ENCODE measurements at places on chromosomes 13 and 19.

DNA sequence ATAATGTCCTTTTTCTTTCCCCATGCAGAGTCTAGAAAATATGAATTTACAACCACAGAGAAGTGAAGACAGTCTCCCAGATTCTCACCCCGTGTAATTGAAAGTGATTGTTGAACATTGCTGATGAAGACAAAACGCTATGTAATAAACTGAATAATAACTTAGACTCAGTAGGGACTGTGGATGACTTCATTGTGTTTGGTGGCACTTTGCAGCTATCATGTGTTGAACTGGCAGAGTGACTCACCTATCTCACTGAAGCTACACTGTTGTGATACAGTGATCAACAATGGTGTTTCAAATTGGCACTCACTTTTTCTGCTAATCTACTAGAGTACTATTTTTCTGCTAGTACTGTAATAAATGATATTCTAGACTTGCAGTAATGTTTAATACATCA is 261.3 kb downstream of the DACH1 start:
- DNase-seq, result no peak

DNA sequence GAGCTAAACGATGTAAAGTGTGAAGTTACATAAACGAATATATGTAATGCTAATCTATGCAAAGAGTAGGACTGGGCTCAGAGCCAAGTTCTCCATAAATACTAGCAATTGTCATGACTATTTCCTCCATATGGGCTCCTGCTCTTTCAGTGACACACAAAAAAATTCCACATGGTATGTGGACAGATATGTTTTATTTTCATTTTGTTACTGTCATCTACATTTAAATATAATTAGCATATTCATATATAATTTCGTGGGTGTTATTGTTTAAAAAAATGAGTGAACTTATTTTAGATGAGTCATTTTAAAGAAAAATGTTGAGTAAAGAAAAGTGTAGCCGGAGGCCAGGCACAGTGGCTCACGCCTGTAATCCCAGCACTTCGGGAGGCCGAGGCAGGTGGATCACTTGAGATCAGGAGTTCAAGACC is 5.0 kb upstream of the IGSF23 start:
- DNase-seq, result no peak

- DNase-seq, result no peak
These were observed 7.2 kb upstream of the TEX101 start for GRCh38 chr19:43407416-43408005.

DNA sequence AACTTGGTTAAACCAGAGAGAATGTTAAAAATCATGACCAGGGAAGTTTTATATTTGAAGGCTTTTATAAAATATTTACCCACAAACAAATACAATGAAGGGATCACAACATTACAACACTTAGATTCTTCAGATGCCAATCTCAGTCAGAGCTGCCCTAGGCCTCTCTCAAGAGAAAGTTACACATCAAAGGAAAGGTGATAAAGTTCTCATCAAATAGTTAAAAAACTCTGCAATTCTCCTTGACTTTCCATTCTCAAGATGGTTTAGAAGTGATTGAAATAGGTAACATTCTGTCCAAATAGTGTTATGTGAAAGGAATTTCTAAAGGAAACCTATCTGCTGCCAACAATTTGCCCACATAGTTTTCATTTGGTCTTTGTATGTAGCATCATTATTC is 1115.2 kb upstream of the MIR17HG start:
- no peak for DNase-seq

DNA sequence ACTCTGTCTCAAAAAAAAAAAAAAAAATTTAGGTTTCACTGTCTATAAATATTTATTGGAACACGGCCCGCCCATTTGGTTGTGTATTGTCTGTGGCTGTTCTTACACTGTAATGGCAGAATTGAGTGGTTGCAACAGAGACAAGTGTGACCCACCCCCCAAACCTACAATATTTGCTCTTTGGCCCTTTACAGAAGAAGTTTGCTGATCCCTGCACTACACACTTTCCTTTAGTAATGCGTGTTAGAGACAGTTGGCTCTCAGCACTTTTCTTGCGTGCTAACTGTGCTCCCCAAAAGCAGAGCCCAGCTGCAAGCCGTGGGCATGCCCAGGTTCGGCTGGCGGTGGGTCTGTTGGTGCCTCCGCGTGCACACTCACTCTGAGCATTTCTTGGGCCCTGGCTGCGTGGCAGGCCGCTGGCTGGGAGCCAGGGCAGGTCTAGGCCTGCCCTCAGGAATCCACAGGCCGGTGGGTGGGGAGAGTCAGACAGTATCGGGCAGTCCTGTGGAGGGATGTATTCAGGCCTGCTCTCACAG is 72.6 kb downstream of the SIPA1L3 start:
- DNase-seq, result no peak

GRCh38 chr13:39963612-39964011 is 308.1 kb downstream of the COG6 start:
- DNase-seq, result no peak

DNA sequence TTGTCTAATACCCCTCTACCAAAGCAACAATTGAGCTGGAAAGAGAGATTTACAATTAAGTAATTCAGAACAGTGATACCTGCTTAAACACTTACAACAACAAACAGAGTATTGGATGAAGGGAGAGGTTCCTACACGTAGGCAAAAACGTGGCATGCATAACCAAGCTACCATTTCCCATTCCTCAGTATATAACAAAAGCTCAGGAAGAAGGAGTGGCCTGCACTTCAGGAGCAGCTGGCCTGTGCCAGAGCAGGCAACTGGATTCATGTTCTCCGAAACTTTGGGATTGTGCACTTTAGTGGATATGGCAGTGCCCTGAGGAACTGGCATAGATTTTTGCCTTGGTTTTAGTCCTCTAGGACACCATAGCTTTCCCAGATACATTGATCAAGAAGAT is 630.2 kb upstream of the PCDH9 start:
- no peak for DNase-seq

- no peak for DNase-seq
These were observed 1.5 kb downstream of the SMAD9 start for GRCh38 chr13:36918246-36919131.

- no peak for DNase-seq
These were observed 166.1 kb downstream of the SLC7A1 start for GRCh38 chr13:29429286-29429900.

DNA sequence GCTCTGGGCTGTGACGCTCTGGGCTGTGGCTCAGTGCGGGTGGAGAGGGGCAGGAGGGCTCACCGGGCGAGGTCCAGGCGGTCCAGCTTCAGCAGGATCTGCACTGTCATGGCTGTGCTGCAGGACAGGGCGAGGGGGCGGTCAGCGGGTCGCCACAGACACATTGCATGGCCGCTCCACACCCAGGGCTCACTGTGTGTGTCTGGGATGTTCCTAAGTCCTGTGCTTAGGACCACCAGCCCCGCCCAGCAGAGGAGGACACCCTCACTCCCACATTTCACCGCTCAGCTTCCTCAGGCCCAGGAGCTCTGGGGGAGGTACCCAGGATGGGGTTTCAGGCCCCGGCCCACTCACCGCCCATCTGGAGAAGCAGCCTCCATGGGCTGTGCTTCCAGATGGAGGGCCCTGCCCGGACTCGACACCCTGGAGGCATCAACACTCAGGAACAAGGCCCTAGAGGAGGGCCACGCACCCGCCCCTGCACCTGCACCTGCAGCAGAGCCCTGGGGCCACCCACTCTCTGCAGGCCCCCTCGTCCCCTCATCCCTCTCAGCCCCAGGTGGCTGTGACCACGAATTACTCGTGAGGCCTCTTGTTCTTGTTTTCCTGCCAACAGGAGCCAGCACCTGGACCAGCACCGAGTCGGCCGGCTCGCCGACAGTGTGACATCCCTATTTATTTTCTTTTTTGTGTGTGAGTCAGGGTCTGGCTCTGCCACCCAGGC is 9.7 kb upstream of the CERS1 start:
- no peak for DNase-seq

DNA sequence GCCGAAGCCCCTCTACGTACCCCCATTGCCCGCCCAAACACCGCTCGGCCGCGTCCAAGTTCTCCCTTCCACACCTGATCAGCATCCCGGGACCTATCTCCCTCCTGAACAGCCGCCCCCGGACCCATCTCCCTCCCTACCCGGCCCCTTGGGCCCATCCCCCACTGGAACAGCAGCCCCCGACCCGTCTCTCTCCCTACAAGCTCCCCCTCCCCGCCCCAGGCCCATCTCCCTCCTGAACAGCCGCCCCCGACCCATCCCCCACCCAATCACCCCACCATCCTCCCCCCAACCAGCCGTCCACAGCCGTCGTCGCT is 610 bp downstream of the ZSCAN1 start:
- no peak for DNase-seq

DNA sequence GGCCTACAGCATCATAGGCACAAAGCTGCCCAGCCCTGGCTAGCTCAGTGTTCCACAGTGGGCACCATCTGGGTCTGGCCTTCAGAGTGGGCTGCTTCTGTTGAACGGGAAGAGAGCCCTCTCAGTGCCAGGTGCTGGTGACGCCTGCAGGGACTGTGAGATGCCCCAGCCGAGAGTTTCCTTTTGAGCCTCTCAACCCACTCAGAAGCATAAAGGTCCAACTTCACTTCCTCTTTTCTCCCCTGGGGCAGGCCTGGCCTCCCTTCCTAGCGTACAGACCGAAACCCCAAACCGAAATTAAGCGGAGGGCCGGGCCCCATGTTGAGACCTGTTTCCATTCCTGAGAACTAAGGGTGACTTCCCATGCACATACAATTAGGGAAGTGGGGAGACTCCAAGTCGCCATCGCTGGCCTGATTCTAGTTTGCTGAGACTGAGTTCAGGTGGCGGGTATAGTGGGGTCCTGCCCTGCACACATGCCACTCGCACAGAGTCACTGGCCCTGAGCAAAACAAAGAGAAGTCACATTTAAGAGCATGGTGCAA is 6.9 kb downstream of the RAB8A start:
- no peak for DNase-seq

Data from head of caudate nucleus (tissue), 42 donors.